Spinal cord (tissue), 10 donors: ENCODE measurements at places on chromosomes 11 and 22.
A peak's percentile ranks its signal among the peaks of the same experiment; 100 is the strongest.

DNA sequence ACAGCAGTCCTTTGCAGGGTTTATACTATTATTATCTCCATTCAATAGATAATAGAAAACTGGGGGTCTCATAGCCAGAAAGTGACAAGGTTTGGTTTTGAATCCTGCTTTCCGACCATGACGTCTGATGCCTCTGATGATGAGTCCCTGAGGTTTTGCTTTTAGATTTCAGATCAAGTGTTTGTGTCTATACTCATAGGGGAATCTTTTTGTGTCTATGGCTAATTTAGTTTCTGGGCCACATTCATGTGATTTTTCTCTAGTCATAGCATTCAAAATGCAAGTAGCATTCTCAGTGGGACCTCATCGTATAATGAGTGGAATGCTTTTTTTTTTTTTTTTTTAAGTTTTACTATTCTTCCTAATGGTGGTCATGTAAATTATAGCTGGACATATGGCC lies 72.9 kb downstream of the TNRC6B start:
- no peak for DNase-seq

GRCh38 chr11:72425053-72425980 lies 9.0 kb downstream of the CLPB start:
- DNase-seq: no peak

GRCh38 chr11:69642913-69643632 lies 2.1 kb downstream of the CCND1 start:
- peak; percentile 93 for DNase-seq

DNA sequence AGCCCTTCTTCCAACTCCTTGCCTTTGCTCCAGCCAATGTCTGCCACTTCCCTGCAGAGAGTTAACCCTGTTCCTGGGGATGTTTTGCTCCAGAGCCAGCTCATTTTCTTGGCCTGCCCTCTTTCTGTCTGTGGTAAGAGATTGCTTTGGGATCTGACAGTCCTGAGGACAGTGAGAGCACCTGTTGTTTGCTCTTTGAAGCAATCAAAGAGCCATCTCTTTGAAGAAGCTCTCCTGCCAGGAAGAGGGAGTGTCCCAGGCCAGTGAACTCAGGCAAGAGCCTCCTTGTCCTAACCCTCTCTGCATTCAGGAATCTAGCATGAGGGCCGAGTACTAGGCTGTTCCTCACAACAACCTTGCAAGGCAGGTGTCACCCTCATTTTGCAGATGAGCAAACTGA lies 42.2 kb downstream of the TRAF6 start:
- DNase-seq: no peak

GRCh38 chr11:94782446-94782845 lies 14.3 kb downstream of the AMOTL1 start:
- DNase-seq: no peak

- no peak for DNase-seq
Measured at GRCh38 chr11:69825941-69826340, 6.7 kb upstream of the FGF3 start.

GRCh38 chr11:119099711-119100110 lies 1.9 kb downstream of the DPAGT1 start:
- no peak for DNase-seq

DNA sequence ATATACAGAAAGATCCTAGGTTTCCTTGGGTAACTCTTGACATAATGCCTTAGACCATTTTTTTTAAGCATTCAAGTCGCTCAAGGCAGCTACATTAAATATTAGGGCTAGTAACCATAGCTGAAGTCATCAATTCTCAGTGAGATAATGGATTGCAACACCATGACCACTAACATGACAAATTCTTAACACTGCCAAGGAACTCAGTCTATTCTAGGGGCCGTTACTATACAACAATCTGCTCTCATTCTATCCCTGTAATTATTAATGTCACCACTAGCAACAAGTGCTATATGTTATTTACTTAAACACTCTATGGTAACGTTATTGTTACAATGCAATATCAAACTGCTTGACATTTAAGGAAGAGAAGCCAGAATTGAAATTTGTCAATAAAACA lies 3.2 kb upstream of the STK33 start:
- no peak for DNase-seq
